ENCODE measurements at places on chromosomes 4 and X.
A peak's percentile ranks its signal among the peaks of the same experiment; 100 is the strongest.

GRCh38 chr4:38153387-38153760 is 193.2 kb downstream of the PTTG2 start:
- DNase-seq = no peak

DNA sequence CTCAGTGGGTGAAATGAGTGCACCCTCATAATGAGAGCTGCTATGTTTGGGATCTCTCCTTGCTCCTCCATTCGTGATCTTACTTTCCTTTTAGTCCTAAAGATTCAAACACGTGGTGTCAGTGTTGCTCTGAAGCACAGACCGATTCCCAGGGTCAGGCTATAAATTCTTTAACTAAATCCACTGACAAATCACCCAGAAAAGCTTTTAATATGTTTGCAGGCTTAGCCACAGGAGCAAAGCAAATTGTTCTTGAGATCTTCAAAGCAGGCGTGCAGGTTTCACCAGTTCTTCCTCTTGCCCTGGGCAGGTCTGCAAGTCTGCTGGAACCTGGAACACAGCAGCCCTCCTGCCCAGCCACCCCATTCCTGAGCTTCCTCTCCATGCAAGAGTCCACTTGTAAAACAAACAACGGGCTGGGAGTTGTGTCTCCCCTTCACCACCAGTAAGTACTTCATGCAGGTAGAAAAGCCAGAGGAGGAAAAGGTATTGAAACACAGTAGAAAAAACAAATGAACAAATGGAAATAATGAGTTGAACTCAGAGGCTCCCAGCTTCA is 70.1 kb upstream of the ENPP6 start:
- DNase-seq = no peak

DNA sequence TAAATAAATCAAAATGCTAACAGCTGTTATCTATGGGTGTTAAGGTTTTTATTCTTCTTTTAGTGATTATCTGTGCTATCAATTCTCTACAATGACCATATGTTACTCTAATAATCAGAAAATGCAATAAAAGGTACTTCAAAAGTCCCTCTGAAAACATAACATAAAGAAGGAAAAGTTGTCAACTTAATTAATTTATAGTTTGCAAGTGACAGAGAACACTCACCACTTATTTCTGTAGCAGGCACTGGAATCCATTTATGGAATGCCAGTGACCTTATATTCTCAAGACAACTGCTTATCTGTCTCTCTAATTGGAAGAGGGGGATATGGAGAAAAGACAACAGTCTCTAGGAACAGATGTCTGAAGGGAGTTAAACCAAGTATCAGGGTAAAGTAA is 25.6 kb upstream of the PLS3 start:
- no peak for DNase-seq

DNA sequence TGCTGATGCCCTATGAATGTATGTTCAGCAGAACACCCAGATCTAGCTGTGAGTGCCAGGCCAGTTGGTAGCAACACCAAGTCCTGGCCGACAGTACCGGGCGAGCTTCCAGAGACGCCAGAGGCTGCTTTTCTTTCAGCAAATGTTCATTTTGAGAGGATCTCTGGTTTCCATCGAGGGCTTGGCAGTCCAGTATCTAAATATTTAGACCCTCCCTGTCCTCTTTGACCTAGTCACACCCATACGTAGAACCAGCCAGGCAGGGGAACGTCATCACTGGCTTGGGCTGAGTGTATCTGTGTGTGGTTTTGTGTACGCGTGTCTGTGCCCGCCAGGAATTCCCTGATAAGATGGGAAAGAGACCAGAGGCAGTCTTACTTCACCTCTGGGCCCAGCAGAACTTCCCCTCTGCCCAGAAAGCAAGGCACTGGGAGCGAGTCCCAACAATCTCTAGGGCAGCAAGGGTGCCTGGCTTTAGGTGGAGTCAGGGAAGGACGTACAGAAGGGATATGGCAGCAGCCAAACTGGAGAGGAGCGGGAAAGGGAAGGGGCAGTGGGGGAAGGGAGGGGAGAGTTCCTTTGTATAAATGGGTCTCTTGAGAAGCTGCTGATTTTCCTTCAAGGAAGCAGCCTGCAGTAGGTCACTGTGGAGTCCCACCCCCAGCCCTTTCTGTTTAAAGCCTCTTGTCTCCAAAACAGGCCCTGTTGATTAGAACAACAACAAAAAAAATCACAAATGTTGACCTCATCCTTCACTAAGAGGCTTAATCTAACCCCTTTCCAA is 15.0 kb upstream of the ELF4 start:
- no peak for DNase-seq

DNA sequence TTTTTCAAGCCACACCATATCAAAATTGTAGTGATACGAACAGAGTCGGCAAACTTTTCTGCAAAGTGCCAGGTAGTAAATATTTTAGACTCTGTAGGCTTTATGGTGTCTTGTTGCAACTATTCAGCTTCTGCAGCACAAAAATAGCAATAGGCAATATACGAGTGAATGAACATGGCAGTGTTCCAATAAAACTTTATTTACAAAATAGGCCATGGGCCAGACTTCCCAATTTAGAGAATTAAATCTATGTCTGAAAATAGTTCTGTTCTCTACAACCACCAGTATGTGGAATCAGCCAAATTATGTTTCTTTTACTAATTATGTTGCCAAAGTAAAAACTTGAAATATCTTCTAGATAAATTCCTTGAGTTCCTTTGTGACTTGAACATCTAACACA is 56.5 kb downstream of the NCAPG start:
- DNase-seq = no peak

DNA sequence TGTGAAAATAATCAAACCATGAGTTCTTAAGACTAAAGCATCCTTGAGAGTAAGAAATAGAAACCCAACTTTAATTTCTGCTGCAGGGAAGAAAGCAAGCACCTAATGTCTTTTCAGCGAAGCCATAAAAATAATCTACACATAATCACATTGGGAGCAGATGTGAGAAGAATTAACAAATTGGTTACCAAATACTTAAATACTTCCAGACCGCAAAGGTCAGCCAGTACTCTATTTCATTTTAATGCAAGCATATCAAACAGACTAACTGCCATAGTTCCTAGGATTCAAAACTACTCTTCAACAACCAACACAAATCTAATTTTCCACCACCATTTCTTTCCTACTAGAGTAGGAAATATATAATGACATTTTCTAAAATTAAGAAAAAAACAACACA is 144.8 kb upstream of the SLIT2 start:
- no peak for DNase-seq

DNA sequence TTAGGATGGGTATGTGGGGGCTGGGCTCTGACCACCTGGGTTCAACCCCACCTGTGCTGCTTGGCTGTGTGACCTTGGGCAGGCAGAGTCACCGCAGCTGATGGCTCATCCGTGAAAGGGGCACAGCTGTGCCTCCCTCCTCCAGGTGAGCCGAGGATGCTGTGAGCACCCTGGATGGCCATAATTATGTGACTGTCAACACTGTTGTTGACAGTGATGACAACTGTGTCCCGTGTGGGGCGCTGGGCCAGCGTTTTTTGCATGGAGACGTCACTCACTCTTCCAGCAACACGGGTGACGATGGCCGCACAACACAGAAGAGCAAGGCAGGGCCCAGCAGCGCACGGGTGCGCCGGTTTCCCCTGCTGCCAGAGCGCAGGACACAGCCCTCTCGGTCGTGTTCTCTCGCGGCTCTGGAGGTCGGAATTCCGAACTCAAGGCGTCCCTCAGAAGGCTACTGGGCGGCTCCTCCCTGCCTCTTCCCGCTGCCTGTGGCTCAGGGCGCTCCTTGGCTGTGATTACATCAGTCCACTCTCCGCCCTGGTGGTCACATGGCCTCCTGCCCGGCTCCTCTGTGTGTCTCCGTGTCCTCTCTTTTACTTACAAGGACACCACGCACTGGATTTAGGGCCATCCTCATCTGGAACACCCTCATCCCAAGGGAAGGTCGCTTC is 1.3 kb downstream of the SH3TC1 start:
- peak; percentile 31 for DNase-seq

GRCh38 chr4:31908261-31908660 is 1188.1 kb downstream of the PCDH7 start:
- DNase-seq = no peak

DNA sequence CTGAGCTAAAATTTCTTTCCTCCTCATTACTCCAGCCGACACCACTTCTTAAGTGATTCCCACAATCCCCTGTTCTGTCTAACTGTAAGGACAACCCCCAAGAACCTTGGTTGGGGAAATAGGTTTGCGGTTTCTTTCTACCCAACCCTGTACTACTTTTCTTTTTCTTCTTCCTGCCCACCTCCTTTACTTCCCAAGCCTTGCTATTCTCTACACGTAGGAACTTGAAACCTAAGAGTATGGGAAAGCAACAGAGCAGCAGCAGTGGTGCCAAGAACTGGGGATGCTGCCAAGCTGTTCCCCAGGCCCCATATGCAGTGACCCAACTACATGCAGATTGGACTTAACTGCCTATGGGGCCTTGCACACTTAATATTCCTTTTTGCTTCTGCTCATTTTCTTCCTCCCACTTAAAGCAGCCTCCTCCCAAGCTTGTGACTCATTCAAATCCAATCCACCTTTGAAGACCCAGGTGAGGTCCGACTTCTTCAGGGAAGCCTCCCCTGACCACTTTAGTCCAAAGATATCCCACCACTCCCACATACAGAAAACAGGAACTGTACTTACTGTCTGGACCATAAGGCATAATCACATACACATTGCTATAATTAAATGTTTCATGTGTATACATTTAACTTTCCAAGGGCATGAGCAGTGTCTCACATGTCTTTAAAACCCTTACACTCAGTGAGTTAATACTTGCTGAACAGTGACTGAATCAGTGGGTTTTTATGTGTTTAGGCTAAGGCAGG is 1.7 kb downstream of the FAM120C start:
- no peak for DNase-seq

GRCh38 chrX:119229253-119229615 is 6.9 kb upstream of the PGRMC1 start:
- no peak for DNase-seq

GRCh38 chr4:47863486-47863885 is 25.6 kb upstream of the CORIN start:
- no peak for DNase-seq

- peak; percentile 1 for DNase-seq
These were observed 122.7 kb upstream of the C1GALT1C1 start for GRCh38 chrX:120752431-120753082.

DNA sequence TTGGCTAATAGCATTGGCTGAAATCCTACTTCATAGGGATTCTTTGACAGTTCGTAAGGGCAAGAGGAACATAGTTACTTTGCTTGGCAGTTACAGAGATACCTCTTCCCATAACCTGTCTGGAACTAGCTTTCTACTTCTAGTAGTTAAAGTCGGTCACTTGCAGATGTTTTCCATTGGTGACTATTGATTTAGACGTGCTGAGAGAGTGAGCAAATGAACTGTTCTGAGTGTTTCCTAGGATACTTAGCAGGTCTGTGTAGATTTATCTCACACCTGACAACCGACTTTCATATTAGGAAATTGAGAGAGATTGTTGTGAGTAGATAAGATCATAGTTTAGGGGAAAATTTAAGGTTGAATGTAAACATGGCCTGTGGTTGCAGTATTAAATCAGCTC is 116.8 kb downstream of the TSPAN7 start:
- no peak for DNase-seq

GRCh38 chrX:56798866-56799758 is 70.1 kb downstream of the NBDY start:
- no peak for DNase-seq

DNA sequence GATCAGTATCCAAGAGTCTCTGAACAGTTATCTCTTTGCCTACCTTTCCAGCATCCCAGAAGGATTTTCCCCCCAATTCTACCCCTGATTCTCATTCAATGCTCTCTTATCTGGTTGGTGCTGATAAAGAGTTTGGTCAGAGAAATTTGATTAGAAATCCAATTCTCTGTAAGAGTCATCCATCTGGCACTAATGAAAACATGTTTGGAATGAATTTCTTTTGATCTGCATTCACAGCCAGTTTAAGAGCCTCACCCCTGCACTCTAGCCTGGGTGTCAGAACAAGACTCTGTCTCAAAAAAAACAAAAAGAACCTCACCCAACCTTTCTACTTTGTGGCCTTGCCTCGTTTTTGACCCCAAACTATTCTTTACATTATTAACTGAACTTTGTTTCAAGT is 122.1 kb downstream of the MANBA start:
- no peak for DNase-seq

DNA sequence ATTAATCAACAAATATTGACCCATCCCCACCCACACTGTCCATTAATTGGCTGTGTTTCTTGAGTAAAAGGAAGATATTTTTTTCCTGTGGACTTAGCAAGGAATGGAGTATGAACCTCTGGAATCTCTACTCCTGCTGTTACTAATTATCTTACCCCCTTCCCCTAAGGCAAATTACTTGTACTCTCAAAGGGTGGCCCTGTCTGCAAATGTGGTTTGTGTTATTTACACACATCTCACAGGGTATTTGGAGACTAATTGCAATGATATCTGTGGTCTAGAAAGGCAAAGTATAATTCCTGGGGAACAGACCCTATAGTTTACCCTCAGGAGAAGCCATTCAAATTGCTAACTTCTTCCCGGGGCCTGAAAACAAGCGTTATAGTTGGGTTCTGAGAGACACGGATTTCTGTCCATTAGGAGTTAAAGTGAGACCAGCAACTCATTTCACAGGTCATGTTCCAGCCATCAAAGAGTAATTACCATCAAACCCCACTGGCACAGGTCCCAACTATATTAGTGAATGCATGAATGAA is 133.0 kb upstream of the RASGEF1B start:
- DNase-seq = no peak

DNA sequence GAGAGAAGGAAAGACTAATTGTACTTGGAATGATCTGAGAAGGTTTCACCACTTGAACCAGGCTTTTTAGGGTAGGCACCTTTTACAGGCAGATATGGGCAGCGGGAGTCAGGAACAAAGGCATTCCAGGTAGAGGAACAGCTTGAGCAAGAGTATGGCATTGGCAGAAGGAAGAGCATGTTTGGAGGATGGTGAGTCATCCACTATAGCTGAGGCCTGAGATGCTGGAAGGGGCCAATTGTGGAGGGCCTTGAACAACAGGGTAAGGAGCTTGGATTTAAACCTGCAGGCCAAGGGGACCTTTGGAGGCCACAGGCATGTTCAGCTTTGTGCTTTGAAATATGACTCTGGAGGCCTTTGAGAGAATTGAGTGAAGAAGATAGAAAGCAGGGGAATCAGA is 32.2 kb downstream of the PFKFB1 start:
- DNase-seq = no peak

DNA sequence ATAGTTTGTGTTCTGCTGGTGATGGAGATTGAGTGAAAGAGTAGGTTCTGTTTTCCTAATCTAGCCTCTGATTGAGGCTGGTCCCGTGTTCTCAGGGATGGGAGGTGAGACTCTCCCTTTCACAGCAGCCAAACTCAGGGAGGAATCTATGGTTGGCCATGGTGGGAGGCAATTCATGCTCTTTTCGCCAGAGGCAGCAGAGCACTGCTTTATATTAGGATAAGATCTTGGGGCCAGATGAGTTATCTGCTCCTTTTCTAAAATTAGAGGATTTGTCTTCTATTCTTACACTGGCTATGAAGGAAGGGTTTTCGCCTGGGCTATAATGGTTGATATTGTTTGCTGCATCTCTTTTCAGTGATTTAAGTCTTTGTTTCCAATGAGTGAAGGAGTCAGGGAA is 63.9 kb upstream of the NLGN4X start:
- DNase-seq = no peak

GRCh38 chrX:111131572-111131971 is 35.6 kb downstream of the PAK3 start:
- no peak for DNase-seq

- no peak for DNase-seq
These were observed 102.4 kb downstream of the SLIT2 start for GRCh38 chr4:20354120-20354519.

Measured in CD4-positive, alpha-beta T cell treated with Interleukin-15 for 4 hours (primary cell).